Stimulated activated CD8-positive, alpha-beta memory T cell treated with anti-CD3 and anti-CD28 coated beads, Interleukin-4, amount 100 ng/mL, for 1 hour (primary cell): ENCODE measurements at places on chromosomes 5 and 9.

- no peak for DNase-seq
These were observed 99.5 kb downstream of the LHFPL2 start for GRCh38 chr5:78549043-78549442.

DNA sequence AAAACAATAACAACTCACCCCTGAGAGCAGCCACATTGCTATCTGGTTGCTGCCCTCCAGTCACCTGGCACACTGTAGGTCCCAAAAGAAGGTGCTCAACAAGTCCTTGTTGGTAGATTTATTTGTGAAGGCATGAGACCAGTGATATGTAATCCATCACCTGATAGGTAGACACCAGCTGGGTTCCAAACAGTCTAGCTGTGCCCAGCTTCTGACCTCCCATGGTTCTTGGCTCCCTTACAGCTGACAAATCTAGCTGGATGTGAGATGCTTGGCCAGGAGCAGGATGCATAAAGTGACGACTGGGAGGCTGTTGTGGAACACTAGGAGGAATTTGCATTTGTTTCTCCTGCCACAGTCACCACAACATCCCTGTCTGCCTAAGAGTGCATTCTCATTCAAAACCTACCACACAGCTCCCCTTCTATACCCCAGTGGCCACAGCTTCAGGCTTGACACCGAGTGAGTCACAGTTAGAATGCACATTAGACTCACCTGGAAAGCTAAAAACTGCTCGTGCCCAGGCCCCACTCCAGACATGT, 7.8 kb upstream of the VLDLR start:
- no peak for DNase-seq

- DNase-seq = no peak
These were observed 32.2 kb downstream of the BHMT start for GRCh38 chr5:79143684-79144379.

GRCh38 chr5:143826951-143827444, 15.0 kb downstream of the HMHB1 start:
- no peak for DNase-seq

DNA sequence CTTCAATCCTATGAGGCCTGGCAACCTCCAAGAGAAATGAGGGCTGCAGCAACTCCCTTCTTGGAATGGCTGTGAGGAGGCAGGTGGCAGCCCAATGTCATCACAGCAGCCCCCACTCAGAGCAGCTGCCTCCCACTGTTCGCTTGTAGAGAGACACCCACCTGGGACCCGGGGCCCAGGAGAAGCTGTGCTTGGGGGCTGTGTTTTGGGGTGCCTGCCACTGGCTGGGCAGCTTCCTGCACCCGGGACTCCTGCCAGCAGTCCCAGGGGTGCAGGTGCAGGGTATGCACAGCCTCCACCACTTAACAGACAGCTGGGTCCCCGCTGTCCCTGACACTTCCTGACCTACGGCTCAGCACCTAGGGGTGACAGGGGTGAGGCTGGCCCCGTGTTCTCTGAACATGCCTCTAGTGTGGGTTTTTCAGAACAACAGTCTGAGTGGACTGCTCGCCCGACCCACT, 26.2 kb downstream of the NIPAL4 start:
- DNase-seq = no peak

- DNase-seq = no peak
These were observed 633.6 kb downstream of the BNC2 start for GRCh38 chr9:16236882-16237281.
